Endothelial cell (in vitro differentiated cells): ENCODE measurements at places on chromosomes 7 and 10.

DNA sequence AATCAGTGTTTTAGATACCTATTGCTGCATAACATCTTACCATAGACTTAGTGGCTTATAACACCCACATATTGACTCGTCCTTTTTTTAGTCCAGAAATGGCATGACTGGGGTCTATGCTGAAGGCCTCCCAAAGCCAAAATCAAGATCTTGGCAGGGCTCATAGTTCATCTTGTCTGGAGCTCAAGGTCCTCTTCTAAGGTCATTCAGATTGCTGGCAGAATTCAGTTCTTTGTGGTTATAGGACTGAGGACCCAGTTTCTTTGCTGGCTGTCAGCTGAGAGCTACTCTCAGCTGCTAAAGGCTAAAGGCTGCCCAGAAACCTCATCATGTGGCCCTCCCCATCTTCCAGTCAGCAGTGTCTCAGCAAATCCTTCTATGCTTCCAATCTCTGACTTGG lies 165.5 kb downstream of the FAM107B start:
- DNase-seq, result no peak

DNA sequence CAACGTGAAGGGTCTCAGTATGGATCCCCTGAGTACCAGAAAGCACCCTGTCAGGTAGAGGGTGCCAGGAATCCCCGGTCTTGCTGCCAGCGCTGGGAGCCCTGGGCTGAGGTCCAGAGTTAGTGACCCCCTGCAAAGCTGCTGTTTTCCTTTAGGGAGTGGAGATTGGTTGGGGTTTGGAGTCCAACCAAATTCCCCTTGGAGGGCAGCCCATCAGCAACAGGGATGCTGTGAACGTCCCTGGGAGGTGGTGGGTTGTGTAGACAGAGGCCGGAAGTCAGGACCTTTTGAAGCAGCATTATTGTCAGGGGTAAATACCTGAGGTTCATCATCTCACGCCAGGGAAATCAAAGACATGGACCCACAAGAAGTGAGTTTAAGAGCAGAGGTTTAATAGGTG lies 104.2 kb downstream of the COL26A1 start:
- DNase-seq, result no peak

DNA sequence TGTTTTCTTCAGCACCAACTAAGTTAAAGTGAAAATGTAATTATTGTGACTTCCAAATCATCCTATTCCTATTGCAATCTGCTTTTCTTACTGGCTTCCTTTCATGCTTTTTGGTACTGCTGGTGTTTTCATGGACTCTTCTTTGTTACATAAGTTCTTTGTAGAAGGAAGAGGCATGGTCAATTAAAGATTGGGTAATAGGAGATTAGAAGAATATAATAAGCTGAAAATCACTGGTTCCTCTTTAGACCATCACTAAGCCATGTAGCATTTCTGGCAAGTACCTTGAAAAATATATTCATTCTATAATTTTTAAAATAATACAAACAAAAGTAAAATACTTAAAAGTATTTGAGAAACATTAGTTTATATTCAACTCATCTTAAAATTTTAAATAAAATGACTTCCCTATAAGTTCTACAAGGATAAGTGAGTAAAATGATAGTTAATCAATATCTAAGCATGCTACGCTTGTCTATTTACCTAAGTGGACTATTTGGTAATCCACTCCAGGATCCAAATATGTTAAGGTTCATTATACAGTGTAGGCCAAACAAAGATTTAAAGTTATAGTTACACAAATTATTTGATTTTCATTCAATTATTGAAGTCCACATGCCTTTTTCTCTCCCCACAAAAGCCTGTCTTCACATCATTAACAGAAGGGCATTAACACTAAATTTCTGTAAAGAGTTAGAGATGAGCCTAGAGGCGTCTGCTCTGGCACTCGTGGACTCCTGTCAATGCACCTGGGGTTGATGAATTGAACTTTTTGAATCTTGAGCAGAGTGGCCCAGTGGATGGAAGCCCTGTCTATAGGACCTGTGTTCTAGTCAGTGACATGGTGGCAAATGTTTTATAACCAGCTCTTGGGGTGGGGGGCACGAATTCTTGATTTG lies 408.1 kb downstream of the INHBA start:
- DNase-seq, result no peak

GRCh38 chr7:107014387-107015023 lies 30.0 kb upstream of the PRKAR2B start:
- no peak for DNase-seq

DNA sequence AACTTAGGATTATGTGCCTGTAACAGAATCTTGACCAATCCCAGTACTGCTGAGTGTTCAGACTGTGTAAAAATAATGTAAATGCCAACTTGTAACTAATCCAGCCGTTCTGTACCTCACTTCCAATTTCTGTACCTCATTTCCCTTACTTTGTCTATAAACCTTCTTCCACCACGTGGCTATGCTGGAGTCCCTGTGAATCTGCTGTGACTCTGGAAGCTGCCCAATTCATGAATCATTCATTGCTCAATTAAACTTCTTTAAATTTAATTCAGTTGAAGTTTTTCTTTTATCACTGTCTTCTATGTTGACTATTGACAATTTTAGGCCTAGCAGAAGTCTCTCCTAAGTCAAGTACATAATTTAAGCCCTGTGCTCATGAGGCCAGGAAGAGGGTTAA lies 215.3 kb upstream of the RHOBTB1 start:
- DNase-seq, result no peak

DNA sequence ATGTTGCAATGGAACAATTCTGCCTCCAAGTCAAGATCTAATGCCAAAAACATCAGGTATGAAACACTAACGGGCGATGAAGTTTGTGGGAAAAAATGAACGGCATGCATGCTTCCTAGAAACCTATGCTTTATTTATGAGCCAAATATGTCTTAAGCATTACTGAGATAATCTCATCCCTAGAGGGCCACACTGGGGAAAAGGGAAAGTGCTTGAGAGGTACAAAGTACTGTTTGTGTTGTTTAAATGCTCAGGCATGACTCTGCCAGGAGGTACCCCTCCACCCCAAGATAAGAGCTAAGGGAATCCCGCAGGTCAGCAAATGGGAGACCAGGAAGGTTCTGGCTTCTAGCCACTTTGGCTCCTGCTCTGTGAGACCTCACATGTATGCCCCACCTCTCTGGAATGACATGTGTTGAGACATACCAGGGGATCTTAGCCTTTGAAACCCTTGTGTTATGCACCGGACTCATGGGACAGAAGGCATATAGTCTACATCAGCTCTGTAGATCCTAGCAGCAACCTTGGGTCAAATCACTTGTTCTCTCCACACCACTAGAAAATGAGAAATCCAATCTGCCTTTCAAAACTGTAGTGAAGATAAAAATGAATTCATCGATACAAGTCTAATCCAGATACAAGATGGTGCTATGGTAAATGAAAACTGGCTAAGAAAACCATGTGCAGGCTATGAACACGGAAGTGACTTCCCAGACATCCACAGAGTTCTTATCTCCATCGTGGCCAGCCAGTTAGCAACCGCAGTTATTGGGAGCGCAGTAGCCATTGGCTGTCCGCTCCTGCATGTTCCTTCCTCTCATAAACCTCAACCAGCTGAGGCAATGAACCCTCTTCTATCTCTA lies 61.0 kb downstream of the CREB3L2 start:
- no peak for DNase-seq

GRCh38 chr7:124930655-124931597 lies 1.3 kb upstream of the POT1 start:
- DNase-seq, result no peak

- no peak for DNase-seq
These were observed 59.9 kb downstream of the CCDC201 start for GRCh38 chr7:45812946-45813345.

GRCh38 chr7:31805209-31805818 lies 118.3 kb downstream of the PPP1R17 start:
- no peak for DNase-seq

- DNase-seq, result no peak
These were observed 61.9 kb downstream of the SGMS1 start for GRCh38 chr10:50561816-50562215.

DNA sequence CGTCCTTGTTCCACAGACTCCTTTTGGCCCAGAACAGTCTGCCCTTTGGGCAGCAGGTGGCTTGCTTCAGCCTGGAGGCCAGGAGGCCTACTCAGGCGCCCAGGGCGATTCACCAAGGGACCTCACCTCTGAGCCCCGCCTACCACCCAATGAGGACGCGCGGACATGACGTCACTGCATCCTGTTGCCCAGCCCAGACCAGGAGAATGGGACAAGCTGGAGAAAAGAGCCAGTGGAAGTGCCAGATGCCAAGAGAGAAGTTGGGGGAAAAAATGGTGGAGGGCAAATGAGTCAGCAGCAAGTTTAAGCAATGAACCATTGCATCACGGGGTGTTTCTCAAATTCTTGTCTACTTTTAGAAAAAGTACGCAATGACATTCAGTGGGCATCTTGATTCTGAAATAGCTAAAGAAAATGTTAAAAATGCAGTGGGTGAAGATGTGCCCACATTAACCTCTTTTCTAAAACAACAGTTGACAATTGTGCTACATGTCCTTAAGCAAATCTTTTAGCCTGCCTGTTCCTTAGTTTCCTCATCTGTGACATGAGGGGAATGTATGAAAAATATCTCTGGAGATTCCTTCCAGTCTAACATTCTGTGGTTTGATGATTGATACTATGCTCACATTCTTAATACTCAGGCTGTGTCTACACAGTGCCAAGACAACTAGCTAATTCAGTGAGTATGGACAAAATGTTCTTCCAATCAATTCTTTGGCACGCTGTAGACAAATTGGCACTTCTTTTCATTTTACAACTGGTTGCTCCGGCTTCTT lies 23.9 kb upstream of the LEP start:
- no peak for DNase-seq

- DNase-seq, result no peak
These were observed 210.3 kb downstream of the GPAM start for GRCh38 chr10:111973306-111973705.

GRCh38 chr10:65846541-65846940 lies 1079.3 kb upstream of the LRRTM3 start:
- no peak for DNase-seq

GRCh38 chr10:7734821-7735220 lies 31.7 kb downstream of the ITIH2 start:
- no peak for DNase-seq

DNA sequence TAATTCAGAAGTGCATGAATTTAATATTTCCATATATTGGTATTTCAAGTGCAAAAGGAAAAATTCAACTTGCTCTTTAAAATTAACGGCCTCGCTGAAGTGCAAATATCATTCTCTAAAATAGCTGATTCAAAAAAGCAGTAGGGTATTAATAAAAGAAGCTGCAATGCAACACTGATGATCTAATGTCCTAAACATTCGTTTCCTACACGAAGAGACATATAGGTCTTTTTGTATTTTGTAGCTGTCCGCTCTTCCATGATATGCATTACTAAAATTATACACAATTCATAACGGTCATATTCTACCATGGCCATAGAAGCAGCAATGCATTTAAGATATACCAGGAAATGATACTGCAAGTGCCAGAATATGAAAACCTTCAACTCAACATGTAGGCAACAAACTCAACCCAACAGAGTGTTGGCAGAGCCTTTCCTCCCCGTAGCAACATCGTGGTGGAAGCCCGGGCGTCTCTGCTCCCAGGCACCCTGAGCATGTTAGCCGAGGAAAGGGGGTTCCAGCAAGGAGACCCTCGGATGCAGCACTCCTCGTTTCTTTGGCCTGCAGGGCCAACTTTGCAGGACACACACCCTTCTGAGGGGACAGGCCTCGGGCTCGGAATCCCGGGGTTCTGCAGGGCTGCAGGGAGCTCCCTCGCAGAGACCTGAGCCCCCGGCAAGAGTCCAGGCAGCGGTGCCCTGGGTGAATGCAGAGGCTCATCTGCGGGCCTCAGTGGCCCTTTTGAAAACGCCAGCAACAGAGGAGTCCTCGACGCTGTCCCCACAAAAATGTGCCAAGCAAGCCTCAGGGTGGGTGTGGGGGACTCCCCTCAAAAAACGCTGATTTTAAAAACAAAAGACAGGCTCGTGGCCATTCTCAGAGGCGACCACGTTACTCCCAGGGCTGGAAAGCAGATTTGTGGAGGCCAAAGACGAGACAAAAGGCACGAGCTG lies 1.6 kb downstream of the FAM171A1 start:
- DNase-seq, result no peak

- no peak for DNase-seq
These were observed 204.4 kb upstream of the PTER start for GRCh38 chr10:16232441-16232840.

DNA sequence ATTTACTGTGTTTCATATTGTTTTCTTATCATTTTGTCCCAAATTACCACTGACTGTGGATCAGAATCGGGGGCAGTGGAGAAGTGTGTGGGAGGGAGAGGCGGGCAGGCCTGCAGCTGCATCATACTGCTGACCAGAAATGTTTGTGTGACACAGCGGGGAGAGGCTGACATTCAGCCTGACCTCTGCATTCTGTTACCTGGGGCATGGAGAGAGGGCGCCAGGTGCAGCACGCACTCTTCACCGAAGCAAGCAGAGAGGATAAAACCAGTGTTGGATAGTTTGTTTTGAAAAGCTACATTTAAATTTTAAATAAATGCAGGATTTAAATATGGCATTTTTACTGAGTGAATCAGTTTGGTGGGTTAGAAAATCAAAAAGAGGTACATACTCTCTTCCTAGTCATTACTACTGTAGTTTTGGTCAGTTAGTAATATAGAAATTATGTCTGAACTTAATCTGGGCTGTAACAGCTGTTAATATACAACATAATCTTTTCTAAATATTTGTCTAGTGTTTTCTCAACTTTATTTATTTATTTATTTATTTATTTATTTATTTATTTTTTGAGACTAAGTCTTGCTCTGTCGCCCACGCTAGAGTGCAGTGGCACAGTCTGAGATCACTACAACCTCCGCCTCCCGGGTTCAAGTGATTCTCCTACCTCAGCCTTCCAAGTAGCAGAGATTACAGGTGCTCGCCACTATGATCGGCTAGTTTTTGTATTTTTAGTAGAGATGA lies 8.8 kb upstream of the STMP1 start:
- no peak for DNase-seq

DNA sequence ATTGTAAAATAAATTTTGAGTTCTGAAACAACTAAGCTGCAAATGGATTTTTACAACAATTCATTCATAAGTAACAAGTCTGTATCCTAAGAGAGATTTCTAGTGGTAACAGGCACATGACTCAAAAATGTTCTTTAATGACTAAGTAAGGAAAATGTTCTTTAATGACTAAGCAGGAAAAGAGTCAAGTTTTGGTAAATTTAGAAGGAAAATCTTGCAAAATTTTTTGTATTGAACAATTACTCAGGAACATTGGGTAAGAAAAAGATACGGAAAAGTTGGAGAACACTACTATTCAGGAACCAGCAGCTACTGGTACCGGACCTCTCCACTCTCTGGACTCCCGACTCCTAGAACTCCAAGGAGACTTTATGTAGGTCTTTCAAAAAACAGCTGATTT lies 33.5 kb downstream of the HYCC1 start:
- no peak for DNase-seq

- DNase-seq, result no peak
These were observed 11.3 kb upstream of the DRGX start for GRCh38 chr10:49407151-49407550.

DNA sequence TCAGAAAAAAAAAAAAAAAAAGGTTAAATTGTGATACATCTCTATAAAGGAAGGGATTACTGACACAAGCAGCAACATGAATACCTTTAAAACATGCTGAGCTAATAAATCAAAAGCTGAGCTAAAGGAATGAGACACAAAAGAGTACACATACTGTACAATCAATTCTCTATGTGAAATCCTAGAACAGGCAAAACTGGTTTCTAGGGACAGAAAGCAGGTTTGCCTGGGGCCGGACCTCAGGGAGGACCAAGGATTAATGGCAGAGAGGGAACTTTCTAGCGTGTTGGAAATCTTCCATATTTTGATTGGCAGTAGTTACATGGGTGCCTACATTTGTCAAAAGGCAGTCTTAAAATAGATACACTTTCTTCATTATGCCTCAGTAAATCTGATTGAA lies 52.5 kb downstream of the KLRG2 start:
- no peak for DNase-seq

GRCh38 chr10:103491729-103492364 lies 1.7 kb upstream of the NEURL1 start:
- no peak for DNase-seq
